ENCODE measurements at places on chromosomes 16 and 17. TPM values are rescaled to one million over a fixed set of nuclear protein-coding genes. Genes with fewer than 3 reads are reported as not detected.

KRTAP4-3 gene
- not detected for total RNA-seq

STH gene
- not detected for total RNA-seq

CA5A gene
- not detected for total RNA-seq

TPSD1 gene
- total RNA-seq, result not detected

ARL5C gene
- 0.68 TPM for total RNA-seq

PYY gene
- not detected for total RNA-seq

TBC1D3E gene
- not detected for total RNA-seq

RNF112 gene
- 0.17 TPM for total RNA-seq

KIF19 gene
- not detected for total RNA-seq

ITGAX gene
- not detected for total RNA-seq

NPIPB13 gene
- 51.4 TPM for total RNA-seq

TEX2 gene
- 13.9 TPM for total RNA-seq

TMEM235 gene
- total RNA-seq, result not detected

MT1E gene
- not detected for total RNA-seq

TSPAN10 gene
- total RNA-seq, result 1.7 TPM

BAHCC1 gene
- 5.5 TPM for total RNA-seq

SLC5A11 gene
- 1.0 TPM for total RNA-seq

QPRT gene
- 12.6 TPM for total RNA-seq

ECI1 gene
- total RNA-seq, result 87.5 TPM

CFDP1 gene
- 55.4 TPM for total RNA-seq

DBF4B gene
- total RNA-seq, result 49.2 TPM

CFAP97D1 gene
- not detected for total RNA-seq

SOCS1 gene
- 23.4 TPM for total RNA-seq

ST6GALNAC1 gene
- not detected for total RNA-seq

HOXB1 gene
- total RNA-seq, result not detected

KRT25 gene
- not detected for total RNA-seq

SOX15 gene
- 0.84 TPM for total RNA-seq

GSDMA gene
- 0.17 TPM for total RNA-seq

PDILT gene
- total RNA-seq, result not detected

OSGIN1 gene
- 1.0 TPM for total RNA-seq

EMP2 gene
- total RNA-seq, result not detected

SLC16A13 gene
- 22.5 TPM for total RNA-seq

SAMD14 gene
- total RNA-seq, result 0.59 TPM

KRTAP2-1 gene
- total RNA-seq, result not detected

All from OCI-LY7 (cell line).